ENCODE measurements at places on chromosomes 1 and 21.

DNA sequence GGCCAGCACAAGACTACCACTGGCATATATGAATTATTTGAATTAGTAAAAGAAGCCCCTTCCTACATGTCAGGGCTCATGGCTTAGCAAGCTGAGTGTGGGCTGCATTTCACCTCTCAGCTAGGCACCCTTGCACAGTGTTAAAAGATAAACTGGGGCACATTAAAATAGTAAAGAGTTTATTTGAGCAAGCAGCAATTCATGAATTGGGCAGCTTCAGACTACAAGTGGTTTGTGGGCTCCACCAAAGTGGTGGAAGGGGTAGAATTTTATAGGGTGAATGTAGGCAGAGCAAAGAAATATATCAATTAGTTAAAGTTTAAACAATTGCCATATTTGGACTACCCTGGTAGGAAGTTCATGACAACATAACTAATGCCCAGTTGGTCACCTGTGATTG, 178.8 kb downstream of the PLPP3 start:
- no peak for DNase-seq

DNA sequence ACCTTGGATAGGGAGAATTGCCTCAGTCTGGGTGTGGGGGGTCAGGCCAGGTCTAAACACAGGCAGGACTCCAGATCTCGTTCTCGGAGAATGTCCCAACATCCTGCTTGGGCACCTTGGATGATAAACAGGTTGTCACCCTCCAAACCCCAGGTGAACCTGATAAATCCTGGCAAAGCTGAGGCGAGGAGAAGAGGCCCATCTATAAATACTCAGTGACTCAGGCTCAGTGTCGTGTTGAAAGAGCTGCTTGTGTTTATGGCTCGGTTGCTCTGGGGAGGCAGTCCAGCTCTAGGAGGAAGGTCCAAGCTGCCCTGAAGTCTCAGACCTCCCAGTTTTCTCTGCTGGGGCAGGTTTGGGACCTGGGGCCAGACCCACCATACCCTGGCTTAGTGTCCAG, 15.8 kb upstream of the TRIM63 start:
- DNase-seq = no peak

DNA sequence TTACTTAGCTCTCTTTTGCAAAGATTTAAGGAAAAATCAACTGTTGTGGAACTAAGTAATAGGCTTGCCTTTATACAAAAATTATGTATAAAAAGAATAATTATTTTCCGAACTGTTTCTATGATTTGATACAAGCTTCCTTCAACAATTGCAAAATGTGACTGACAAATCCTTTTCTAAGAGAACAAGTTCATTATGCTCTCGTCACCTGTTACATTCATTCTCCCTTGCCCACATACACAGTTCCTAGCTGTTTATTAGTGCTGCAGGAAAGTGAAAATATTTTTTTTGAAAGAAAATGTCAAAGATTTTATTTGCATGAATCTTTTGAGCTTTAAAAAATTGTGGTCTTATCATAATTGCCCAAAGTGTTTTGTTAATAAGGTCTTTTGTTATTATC, 466.2 kb downstream of the USP25 start:
- no peak for DNase-seq

GRCh38 chr1:19682257-19682656, 17.6 kb downstream of the HTR6 start:
- DNase-seq = no peak

GRCh38 chr1:19034721-19035120, 78.2 kb upstream of the IFFO2 start:
- DNase-seq = no peak

DNA sequence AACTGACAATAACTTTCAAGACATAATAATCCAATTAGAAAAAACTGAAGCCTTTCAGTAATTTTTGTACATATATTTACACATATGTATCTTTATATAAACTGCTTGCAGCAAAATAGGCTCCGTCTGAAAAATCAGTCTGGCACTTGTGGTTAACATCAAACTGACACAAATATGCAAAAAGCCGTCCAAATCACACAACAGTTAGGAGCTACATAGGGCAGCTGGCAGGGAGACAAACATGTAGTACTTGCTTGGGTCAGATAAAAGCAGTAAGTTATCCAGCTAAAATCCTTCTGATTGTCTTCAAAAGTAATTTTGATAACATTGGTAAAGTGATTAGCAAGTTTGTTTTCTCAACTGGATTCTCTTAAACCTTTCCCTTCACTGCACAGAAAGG, 14.7 kb upstream of the GUCA2A start:
- DNase-seq = no peak

DNA sequence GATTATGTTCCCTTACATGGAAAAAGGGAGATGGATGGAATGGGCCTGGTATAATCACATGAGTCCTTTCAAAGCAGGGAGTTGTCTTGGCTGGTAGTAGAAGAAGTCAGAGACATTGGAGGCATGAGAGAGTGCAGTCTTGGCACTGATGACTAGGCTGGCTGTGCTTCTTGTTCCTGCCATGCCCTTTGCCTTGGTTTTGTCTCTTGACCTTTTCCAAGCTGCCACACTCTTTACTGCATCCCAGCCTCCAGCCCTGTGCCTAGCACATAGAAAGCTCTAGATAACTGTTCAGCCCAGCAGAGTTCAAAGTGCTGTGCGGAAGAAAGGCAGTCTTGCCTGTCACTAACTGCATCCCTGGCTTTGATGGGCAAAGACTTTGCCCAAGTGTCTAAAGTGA, 412.6 kb downstream of the PRDM2 start:
- no peak for DNase-seq

GRCh38 chr1:98034505-98034904, 113.7 kb upstream of the DPYD start:
- DNase-seq = no peak

GRCh38 chr1:174114788-174115448, 44.4 kb upstream of the RABGAP1L start:
- DNase-seq = no peak

DNA sequence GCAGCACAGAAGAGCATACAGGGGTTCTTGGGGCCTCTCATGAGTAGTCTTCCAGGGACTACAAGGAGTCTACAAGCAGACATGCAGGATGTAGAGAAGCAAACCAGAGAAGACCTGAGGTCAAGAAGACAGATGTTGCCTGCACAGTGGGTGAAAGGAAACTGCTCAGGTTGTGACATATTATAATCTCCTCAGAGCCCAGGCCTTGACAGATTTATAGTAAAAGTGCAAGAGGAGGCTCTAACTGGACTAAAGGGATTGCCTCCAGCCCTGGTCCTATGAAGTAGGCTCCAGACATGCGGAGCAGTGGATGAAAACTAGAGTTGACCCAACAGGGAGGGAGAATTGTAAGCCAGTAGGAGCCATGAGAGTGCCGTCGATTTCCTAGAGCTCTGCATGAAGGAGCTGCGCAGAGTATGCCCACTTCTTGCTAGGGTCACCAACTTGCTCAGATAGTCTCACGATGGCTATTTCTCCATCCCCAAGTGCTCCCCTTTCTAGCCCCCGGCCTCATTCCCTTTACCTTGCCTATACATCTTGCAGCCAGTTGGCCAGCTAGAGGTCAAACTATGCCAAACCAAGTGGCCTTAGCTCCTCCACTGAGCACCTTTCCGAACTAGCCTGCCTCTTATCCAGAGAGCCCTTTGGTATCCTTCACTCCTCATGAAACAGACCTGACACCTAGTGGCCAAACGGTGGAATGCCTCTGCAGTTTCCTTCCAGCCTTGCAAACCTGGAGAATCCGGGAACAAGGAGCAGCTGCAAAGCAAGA, 36.2 kb upstream of the IPO9 start:
- peak; percentile 5 for DNase-seq

DNA sequence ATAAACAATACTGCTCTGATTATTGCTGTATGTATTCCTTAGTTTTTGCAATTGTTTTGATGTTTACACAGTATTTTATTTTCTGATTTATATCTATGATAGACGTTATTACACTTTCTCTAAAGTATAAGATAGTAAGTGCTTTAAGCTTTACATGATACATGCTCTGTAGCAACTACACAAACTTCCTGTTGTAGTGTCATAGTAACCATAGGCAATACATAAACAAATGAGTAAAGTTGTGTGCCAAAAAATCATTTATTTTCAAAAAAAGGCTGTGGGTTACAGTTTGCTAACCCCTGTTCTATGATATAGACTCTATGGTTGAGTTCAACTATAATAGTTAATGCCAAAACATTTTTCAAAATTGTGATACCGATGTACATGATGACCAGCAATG, 1156.4 kb downstream of the AMY1C start:
- DNase-seq = no peak

DNA sequence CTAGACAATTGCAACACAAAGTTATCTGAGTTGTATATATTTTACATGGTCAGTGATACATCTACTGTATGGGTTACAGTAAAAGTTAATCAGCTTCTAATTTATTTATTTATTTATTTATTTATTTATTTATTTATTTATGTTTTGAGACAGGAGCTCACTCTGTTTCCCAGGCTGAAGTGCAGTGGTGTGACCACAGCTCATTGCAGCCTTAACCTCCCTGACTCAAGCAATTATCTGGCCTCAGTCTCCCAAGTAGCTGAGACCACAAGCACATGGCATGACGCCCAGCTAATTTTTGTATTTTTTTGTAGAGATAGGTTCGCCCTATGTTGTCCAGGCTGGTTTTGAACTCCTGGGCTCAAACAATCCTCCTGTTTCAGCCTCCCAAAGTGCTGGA, 241.6 kb downstream of the PTPRC start:
- DNase-seq = no peak

- DNase-seq = no peak
Measured at GRCh38 chr1:185934476-185935189, 200.4 kb downstream of the HMCN1 start.

- no peak for DNase-seq
Measured at GRCh38 chr1:116666187-116667077, 1.1 kb downstream of the IGSF3 start.

DNA sequence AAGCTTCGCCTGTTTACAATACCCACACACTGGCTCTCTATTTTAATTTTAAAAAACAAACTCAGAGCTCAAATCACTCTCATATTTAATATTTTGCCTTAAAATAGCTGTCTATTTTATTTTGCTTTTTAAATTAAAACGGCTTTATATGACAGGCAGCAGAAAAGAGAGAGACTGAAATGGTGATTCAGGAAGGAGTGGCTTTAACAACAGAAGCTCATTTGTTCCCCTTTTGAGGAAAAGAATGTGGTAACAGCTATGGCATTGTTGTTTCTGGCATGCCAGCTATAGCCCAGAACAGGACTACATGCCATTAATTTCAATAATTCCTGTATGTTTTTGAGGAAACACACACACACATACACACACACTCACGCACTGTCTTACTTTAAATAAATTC, 234.2 kb upstream of the PTBP2 start:
- DNase-seq = no peak

GRCh38 chr1:70140894-70141293, 64.5 kb downstream of the LRRC40 start:
- DNase-seq = no peak

DNA sequence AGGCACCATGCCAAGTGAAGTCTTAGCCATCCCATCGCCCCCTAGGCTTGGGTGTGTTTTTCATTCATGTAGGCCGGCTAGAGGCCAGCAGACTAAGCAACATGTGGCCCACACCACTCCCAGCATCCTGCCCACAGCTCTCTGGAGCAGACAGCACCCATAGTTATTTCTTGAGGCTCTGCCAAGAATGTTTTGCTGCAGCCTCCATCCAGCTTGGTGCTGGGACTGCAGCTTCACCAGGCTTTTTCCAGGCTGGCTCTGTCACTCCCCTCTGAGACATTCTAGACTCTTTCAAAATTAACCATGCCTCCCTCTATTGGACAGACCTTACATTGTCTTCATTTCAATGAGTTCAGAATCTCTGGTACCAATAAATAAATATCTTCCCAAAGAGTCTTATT, 104.2 kb downstream of the DUSP10 start:
- DNase-seq = no peak

GRCh38 chr1:219088778-219089557, 84.7 kb upstream of the LYPLAL1 start:
- no peak for DNase-seq

DNA sequence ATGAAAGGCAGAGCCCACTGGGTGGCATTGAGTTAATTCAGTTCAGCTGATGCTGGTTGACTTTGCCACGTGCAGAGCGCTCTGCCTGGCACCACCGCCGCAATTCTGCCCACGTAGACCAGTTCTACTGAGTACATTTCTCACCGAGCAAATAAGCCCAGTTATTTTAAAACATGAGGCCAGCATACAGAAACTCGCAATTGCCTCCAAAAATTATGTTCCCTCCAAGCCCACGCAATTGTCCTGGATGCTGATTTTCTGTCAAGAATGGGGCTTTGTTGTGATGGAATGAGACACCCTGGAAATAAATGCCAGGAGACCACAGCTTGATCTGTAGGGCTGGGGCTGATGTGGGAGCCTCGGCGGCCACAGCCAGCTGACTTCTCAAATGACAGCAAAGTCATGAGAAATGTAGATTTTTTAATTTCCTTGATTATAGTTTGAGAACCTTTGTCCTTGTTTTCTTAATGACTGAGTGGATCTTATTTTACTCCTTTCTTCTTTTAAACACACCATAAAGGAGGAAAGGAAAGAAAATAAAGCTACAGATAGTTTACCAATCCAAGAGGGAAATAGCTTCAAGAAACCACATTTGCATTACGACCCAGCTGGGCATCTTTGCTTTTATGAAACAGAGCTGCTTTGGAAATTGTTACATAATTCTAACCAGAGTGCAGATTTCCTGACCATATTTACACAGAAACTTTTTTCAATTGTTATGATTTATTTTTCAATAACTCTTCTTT, 11.6 kb upstream of the PARP1 start:
- DNase-seq = no peak

- DNase-seq = no peak
Measured at GRCh38 chr1:223717695-223718363, 5.5 kb downstream of the CAPN2 start.

- DNase-seq = no peak
Measured at GRCh38 chr1:245361065-245361464, 206.3 kb downstream of the KIF26B start.

DNA sequence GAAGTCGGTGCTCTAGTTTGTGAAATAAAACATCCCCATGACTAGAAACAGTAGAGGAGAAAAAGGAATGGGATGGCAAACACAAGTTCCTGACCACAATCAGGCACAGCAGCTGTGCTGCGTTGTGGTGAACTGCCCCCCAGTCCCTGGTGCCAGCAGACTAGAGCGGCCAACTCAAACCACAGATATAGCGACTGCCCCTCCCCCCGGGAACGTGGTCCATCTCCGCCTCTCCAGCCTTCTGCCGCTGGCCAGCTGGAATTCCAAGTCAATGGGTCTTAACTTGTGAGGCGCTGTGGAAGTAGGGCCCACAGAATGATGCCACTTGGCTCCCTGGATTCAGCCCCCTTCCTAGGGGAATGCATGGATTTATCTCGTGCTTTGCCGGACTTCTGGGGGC, 41.6 kb upstream of the ZNF678 start:
- DNase-seq = no peak

- DNase-seq = no peak
Measured at GRCh38 chr1:25706146-25707089, 89.8 kb downstream of the MAN1C1 start.

All from stimulated activated CD8-positive, alpha-beta memory T cell treated with anti-CD3 and anti-CD28 coated beads, Interleukin-7, amount 100 ng/mL, for 1 hour (primary cell).